ENCODE measurements at places on chromosomes 16 and 17.

DNA sequence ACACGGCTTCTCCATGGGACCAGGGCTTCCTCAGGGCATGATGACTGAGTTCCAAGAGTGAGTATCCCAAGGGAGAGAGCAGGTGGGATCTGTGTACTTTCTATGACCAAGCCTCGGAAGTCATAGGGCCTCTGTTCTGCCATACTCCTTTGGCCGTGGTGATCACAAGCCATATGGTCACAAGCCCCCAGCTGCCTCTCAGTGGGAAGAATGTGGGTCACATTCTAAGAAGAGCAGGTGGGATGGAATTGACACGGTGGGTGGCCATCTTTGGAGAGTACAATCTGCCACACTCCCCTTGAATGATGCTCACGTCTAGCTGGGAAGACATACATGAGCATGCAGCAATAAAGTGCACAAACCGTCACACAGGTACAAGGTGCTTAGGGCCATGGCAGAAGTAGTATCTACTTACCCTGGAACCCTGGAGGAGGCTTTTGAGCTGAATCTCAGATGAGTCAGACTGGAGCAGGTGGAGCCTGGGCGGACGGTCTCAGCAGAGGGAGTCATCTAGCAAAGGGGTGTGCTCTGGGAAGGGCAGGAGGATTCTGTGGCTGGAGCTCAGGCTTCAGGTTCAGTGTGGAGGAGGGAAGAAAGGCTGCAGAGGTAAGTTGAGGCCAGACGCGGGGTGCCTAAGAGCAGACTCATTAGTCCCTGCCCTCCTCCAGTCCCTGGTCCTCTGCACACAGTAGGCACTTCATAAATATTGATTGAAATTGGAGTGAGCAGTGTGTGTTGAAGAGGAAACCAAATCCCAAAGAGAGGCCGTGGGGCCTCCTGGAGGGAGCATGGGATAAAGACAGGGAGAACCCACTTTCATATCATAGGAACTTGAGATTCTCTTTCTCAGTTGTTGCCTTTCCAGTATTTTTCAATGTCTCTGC lies 26.6 kb downstream of the GOSR2 start:
- DNase-seq: no peak

GRCh38 chr16:5379954-5380353 lies 282.4 kb upstream of the EEF2KMT start:
- no peak for DNase-seq

DNA sequence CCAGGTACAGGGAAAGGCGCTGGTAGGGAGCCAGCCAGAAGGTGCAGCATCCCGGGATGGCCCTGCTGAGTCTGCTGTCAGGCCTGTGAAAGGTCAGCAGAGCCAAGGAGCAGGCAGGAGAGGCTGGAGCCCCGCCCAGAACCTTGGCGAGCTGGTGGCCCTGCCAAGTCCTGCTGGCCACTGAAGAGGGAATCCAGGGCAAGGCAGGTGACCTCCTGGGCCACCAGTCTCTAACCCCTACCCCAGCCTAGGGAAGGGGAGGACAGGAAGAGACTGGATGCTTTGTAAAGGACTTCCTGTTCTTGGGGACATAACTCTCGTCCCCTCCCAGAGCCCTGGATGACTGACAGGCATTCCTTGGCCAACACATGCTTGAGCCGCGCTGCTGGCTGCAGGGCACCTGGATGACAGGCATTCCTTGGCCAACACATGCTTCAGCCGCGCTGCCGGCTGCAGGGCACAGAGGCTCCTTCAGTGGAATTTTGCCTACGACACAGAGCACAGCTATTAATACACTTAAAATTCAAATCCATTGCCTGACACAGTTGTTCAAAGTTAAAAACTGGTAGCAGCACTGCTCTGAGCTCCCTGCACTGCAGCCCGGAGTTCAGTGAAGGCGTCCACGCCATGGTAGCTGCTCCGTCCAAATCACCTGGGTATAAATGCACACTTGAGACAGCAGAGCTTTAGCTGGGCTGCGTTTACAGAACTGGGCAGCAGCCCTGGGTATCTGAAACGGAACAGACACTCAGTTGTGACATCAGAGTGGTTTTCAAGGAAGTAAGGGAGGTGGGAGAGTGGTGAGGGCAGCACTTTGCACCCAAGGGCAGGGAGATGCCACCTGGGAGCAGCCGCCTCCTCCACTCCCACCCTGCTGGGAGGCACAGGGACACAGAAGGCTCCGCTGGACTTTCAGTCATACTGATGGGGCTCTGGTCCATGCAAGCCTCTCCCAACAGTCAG lies 2.0 kb upstream of the BRICD5 start:
- no peak for DNase-seq

DNA sequence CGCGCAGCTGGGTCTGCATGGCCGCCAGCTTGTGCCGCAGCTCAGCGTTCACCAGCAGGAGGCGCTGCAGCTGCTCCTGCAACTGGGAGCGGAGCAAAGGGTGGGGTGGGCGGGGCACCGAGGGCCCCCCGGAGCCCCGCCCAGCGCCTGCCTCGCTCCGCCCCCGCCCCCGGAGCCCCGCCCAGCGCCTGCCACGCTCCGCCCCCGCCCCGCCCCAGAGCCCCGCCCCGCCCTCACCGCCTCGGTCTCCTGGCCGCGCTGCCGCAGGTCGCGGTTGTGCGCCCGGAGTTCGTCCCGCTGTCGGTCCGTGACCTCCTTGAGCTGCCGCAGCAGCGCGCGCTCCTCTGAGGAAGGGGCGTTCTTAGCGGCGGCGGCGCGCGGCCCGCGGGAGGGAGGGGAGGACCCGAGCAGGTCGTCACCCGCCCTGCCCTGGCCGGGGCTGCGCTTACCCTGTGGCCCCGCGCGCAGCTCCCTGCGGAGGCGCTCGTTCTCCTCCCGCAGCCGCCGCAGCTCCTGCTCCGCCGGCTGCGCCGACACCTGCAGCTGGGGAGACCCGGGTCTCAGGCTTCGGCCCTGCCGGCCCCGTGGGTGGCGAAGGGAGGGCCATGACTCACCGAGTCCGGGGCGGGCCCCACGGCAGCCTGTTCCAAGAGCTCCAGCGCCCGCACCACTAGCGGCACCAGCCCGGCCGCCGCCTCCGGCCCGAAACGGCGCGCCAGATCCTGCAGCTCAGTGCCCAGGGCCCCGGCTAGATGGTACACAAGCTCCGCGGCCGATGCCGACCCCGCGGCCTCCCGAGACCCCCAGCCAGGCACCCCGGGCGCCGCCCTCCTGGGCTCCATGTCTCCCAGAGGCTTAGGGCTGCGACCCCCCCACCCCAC lies 463 bp downstream of the RILP start:
- peak; percentile 93 for DNase-seq

GRCh38 chr17:57975044-57975443 lies 13.0 kb downstream of the VEZF1 start:
- no peak for DNase-seq

GRCh38 chr16:56871172-56871593 lies 6.2 kb downstream of the SLC12A3 start:
- no peak for DNase-seq

- DNase-seq: no peak
Observed at GRCh38 chr17:34424814-34425491, 61.9 kb upstream of the CCL1 start.

DNA sequence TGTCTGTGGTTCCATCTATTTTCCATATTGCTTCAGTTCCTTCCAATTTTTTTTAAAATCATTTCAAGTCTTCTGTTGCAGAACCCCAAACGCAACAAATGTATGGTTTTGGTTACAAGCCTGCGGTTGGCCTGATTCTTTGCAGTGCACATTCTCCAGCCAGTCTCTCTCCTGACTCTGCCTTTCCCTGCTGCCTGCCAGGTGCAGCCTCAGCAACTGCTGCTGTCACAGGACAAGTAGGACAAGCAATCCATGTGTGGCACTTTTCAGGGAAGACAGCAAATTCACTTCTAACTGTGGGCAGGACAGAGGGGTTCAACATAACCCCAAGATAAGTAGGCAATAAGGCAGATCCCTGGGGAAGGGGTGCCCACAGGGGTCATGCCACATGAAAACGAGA lies 24.2 kb downstream of the EMP2 start:
- DNase-seq: no peak

DNA sequence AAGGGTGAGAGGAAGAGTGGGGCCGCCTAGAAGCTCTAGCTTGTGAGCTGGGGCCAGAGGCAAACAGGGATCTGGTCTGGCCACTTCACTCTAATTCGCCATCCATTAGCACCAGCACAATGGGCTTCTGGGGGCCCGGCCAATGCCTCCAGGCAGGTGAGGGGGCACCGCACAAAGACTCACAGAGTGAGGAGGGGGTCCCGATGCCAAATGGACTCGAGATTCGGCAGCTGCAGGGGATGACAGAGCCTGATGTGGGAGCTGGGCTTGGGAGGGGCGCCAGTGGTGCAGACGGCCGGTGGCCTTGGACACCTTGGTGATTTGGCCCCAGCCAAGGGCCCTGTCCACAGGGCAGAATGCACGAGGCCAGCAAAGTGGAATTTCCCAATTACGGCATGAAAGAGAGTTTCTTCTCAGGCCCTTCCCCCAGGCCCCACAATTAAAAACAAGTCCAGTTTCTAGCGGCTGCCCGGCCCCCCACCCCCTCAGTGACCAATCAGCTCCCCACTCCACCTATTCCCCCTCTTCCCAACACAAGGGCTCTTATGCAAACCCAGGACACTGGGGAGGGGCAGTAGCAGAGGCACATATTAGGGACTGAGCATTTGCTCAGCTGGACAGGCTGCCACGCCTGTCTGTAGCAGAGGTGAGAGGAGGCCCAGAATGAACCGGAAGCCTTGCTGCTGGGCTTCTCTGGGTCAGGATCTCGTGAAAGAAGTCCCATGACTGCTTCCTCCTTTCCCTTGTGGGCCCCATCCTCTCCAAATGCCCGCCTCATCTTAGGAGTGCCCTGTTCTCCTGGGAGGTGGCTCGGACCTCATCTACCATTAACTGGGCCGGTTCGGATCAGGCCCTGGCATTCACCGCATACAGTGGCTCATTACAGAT lies 39.4 kb upstream of the MTSS2 start:
- no peak for DNase-seq

GRCh38 chr16:54545854-54546511 lies 259.4 kb upstream of the IRX3 start:
- DNase-seq: no peak

- DNase-seq: no peak
Observed at GRCh38 chr17:41520821-41521521, 2.3 kb upstream of the KRT15 start.

- DNase-seq: no peak
Observed at GRCh38 chr17:3536716-3537115, 20.9 kb downstream of the TRPV3 start.

DNA sequence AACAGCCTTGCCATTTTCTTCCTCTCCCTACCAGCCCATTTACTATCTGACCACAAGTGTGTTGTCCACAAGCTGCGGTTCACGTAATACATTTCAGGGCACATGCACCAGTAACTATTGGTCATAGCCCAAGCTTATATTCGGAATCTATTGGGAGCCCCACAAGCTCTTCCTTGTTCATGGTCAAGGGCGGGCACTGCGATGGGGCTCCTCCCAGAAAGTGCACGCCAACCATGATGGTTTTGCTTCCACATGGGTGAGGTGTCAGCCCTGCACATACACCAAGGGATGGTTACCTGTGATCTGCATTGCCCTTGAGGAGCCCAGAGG lies 12.1 kb downstream of the THRA start:
- DNase-seq: no peak

GRCh38 chr16:78212674-78213073 lies 113.2 kb downstream of the WWOX start:
- no peak for DNase-seq

DNA sequence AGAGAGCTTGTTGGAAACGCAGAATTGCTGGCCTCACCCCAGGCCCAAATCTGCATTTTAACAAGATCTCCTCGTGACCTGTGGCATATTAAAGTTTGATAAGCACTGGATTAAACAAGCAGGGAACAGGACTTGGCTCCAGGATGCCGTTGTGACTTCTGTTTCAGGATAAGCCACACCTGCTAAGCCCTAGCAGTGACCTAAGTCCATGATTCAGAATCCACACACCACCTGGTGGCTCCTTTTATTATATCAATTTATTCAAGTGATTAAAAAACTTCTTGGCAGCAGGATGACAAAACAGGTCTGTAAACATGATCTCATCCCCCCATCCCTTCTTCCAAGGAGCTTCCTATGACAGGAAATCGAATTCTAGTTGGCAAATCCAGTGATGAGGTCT lies 9.1 kb downstream of the NAGPA start:
- DNase-seq: no peak

GRCh38 chr16:24749310-24749709 lies 19.9 kb downstream of the TNRC6A start:
- no peak for DNase-seq

DNA sequence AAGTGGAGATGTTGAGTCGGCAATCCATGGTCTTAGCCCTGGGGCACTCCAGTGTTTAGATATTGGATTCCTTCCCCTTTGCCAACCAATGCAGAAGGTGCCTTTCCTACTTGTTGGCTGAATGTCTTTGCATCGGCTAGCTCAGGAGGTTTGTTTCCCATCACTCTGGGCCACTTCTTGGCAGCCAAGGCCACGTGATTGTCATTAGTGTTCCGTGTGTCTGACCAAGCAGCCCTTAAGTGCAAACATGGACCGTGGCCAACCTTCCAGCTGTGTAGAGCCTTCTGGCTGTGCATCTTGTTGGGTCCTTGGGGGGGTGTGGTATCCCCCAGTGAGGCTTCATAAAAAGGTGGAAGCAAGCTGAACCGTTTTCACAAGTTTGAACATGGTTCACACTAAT lies 66.0 kb downstream of the GNAO1 start:
- no peak for DNase-seq

- no peak for DNase-seq
Observed at GRCh38 chr17:31321966-31322365, 544 bp upstream of the EVI2A start.

- peak; percentile 41 for DNase-seq
Observed at GRCh38 chr17:67212714-67213417, 32.1 kb downstream of the HELZ start.

GRCh38 chr17:3503285-3503684 lies 27.5 kb downstream of the ASPA start:
- DNase-seq: no peak

DNA sequence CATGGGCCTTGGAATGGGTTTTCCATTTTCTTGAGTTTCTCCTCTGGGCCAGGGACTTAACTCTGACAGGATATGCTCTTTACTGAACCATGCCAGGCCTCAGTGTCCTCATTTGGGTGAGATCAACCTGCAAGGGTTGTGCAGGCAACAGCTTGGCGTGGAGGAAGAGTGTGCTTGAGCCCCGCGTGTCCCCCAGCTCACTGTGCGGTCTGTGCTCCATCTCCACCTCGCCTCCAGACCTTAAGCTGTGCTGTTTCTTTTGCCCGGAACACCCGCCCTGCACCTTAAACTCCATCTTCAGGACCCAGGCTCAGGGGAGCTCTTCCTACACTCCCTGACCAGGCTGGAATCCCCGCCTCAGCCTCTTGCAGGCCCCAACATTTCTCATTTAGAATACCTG lies 9.7 kb downstream of the RUSF1 start:
- DNase-seq: no peak

GRCh38 chr17:9457005-9457404 lies 118.6 kb downstream of the STX8 start:
- DNase-seq: no peak
